SHP77 (cell line): ENCODE measurements at places on chromosomes 6 and 20.
A peak's percentile ranks its signal among the peaks of the same experiment; 100 is the strongest.

DNA sequence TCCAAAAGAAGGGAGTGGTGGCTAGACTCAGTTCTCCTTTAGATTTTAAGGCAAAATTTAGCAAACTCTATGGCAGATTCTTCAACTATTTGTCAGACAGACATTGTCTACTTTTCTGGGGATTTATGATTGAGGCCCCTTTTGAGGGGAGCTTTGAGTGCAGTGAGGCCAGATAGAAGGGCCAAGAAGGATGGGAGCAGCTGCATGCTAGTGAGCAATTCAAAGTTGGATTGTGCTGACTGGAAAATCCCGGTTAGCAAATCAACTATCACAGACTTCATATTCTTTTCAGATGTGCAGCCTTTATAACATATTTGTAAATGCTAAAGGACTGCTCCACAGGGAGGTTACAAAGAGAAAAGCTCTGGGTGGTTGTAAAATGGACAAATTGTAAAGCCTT is 35.0 kb upstream of the ESR1 start:
- no peak for DNase-seq

- DNase-seq: no peak
These were observed 98.0 kb downstream of the DLL1 start for GRCh38 chr6:170192905-170193304.

GRCh38 chr6:137700751-137701477 is 166.1 kb upstream of the TNFAIP3 start:
- DNase-seq: no peak

- DNase-seq: peak; percentile 57
These were observed 6.0 kb downstream of the OPN5 start for GRCh38 chr6:47787620-47788497.

- no peak for DNase-seq
These were observed 690.2 kb upstream of the NRSN1 start for GRCh38 chr6:23435798-23436197.

- no peak for DNase-seq
These were observed 371.6 kb upstream of the EPHA7 start for GRCh38 chr6:93790981-93791380.

DNA sequence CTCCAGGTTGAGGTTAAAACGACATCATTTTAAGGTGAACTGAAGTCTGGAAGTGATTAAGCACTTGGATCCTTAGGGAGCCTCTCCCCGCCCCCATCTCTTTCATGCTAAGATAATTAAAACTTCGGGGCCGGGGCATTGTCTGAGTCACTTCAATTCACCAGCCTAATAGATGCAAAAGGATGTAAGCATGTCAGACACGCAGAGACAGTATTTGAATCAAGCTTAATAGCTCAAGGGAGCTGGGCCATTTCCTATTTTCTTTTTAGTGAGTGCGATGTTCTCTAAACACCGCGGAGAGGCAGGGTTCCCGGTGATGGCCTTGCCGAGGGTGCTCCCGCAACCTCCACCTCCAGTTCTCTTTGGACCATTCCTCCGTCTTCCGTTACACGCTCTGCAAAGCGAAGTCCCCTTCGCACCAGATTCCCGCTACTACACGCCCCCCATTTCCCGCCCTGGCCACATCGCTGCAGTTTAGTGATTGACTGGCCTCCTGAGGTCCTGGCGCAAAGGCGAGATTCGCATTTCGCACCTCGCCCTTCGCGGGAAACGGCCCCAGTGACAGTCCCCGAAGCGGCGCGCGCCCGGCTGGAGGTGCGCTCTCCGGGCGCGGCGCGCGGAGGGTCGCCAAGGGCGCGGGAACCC is 516 bp upstream of the IRF4 start:
- DNase-seq: no peak

- DNase-seq: no peak
These were observed 218.3 kb downstream of the PREX1 start for GRCh38 chr20:48609491-48609978.

GRCh38 chr6:160048471-160048870 is 73.1 kb upstream of the SLC22A1 start:
- no peak for DNase-seq

- no peak for DNase-seq
These were observed 41.9 kb downstream of the PTGIS start for GRCh38 chr20:49526056-49526455.

- DNase-seq: no peak
These were observed 61.1 kb upstream of the GTSF1L start for GRCh38 chr20:43787937-43788336.

GRCh38 chr6:116954938-116955337 is 77.9 kb downstream of the RFX6 start:
- no peak for DNase-seq

GRCh38 chr20:53030061-53030460 is 57.9 kb downstream of the TSHZ2 start:
- no peak for DNase-seq

GRCh38 chr6:126361832-126362440 is 22.0 kb downstream of the CENPW start:
- no peak for DNase-seq

DNA sequence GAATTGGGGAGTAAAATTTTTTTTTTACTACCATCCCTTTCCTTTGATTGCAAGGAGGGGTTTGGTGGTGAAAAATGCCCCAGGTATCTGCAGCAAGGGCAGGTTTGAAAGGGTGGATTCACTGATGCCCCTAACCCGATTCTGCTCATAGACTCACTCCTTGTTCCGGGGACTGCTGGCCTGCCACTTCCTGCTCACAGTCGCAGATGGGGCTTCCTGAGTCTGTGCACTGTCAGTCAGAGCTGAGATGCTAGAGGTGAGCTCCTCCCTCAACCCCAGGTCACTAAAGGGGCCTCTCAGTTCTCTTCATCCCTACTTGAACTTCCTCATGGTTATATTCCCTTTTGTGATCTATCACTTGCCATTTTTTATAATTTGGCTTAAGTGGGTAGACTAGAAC is 357.9 kb downstream of the FARS2 start:
- no peak for DNase-seq

- DNase-seq: no peak
These were observed 140.1 kb upstream of the BEND6 start for GRCh38 chr6:56814802-56815201.

DNA sequence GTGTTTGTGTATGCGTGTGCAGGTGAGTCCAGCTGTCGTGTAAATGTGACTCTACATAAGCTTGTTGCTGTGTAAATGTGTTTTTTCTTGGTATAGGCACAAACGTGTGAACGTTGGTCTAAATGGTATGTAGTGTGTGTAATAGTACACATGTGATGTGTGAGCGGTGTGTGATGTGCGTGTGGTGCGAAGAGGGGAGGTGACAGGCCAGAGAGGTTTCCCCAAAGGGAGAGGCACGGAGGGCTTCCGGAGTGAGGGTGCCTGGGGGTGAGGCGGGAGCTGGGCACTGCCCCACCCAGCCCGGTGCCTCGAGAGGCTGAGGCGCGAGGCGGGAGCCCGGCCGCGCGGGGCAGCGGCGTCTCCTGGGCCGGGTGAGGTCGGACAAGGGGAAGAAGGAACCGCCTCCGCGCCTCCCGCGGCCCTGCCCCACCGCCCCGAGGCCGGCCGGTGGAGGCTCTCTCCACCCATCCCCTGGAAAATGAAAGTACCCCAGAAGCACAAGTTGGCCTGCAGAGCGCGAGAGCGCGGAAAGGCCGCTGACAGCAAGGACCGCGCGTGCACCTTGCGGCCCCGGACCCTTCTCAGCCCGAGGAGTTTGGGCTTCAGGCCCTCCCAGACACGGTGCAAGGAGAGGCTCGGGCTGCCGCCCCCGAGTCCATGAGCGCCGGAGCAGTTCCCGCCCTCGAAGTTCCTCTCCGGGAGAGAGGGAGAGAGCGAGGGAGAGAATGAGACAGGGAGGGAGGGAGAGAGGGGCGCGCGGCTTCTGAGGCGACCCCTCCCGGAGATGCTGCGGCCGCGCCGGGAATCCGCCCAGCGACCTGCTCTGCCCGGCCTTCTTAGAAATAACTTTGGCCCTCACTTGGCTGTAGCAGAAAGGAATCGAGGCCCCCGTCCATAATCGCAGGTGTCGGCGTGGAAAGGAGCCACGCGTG is 43.2 kb upstream of the OSTM1 start:
- no peak for DNase-seq

DNA sequence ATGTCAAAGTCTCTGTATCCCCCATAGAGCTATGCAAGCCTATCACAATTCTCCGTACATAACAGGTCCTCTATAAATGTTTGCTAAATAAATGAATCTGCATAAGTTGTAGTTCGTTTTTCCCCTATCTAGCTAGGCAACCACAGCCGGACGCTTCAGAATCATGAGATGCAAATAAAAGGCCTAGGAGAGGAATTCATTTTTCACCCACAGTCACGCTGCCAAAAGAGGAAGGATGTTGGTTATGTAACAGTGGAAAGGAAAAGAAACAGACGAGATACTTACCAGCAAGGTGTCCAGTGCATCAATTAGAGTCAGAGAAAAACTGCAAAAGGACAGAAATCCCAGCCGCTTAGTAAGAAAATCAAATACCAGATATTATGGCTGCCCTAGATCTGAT is 2.4 kb downstream of the EDEM2 start:
- DNase-seq: no peak

- DNase-seq: peak; percentile 21
These were observed 501 bp downstream of the PLCG1 start for GRCh38 chr20:41137614-41138474.

GRCh38 chr6:131763749-131764148 is 44.1 kb upstream of the ENPP1 start:
- no peak for DNase-seq

- peak; percentile 44 for DNase-seq
These were observed 432 bp upstream of the KHDRBS2 start for GRCh38 chr6:62286470-62286843.

GRCh38 chr20:54263116-54263690 is 55.3 kb downstream of the PFDN4 start:
- DNase-seq: no peak

DNA sequence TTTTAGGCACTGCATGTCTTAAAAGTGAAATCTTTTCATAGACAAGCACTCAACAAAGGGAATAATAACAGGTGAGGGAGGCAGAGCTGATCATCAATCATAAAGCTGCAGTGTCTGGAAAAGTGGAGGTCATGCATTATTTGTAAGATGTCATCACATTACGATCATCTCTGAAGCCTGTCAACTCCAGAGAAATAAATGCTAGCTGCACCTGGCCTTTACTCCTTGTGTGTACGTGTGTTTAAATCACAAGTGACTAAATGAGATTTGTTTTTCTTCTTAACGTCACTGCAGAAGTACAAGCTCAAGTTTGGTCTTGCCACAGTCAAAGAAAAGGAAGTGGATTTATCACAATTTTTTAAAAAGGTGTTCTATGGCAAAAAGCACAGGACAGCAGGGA is 275.5 kb upstream of the SGK1 start:
- DNase-seq: peak; percentile 75

DNA sequence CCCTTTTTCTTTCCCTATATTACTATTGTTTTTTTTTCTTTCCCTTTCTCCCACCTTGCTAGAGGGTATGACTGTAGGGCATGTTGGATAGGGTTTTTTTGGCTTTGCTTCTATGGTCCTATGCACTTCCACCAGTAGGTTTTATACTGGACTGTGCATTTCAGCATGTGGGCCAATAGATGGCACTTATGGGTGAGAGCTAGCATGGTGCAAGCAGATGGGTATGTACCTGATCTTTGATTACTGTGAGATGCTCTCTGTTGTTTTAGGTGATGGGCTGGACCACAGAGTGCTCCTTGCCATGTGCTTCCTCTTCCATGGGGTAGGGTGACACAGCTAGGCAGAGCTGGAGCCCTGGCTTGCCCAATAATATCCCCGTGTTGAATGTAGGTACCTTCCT is 128.5 kb upstream of the CHD6 start:
- DNase-seq: no peak

DNA sequence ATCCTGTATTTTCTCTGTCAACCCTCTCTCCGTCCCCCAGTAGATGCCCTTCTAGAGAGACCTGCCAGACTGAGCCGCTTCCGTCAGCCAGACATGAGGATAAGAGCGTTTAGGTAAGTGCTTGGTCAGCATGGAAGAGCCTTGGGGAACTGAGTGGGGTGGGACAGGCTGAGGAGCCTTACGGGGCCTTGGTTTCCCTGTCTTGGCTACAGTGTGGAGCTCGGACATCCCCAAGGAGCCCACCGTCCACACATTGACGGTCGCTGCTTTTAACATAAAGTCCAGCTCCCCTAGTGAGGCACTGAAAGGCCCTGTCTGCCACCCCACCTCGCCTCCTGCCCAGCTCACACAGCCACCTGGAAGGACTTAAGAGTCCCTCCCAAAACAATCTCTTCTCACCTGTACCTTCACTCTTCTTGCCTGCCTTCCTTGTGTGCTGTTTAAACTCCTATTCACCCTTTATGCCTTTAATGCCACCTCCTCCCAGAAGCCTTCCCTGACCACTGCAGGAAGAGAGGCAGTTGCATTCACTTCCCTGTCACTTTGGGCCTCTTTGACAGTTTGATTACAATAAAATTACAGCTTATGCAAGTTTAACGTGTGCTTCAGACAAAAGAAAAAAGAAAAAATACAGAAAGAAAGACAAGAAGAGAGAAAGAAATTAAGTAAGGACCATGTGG is 42.3 kb downstream of the PDYN start:
- no peak for DNase-seq
